NCI-H345 (cell line): ENCODE measurements at places on chromosomes 7 and 10.
A peak's percentile ranks its signal among the peaks of the same experiment; 100 is the strongest.

DNA sequence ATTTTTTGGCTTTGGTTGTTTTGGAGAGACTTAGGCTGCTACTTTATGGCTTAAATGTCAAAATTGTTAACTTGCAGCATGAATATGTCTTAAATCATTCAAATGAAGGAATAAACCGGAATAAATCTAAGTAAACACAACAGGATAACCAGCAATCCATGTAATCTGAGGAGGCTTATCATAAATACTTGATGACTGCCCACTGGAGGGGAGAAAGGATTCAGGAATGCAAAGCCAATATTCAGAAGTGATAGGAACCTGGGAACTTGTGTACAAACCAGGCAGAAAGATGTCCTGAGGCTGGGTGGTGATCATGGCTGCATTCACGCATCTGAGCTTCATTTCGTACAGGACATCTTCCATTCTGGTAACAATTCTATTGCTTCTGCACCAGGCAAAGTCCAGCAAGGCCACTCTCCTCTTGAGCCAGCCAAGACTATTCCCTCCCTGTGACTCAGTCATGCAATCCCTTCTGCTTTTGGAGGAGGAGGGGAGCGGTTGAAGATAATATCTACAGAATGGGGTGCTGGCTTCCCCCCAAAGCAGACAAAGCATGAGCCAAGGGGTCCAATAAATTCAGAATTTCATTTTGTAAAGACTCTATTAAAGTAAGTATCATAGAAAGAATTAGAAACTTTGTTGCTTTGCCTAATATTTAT, 374.5 kb downstream of the PHTF2 start:
- DNase-seq, result no peak

DNA sequence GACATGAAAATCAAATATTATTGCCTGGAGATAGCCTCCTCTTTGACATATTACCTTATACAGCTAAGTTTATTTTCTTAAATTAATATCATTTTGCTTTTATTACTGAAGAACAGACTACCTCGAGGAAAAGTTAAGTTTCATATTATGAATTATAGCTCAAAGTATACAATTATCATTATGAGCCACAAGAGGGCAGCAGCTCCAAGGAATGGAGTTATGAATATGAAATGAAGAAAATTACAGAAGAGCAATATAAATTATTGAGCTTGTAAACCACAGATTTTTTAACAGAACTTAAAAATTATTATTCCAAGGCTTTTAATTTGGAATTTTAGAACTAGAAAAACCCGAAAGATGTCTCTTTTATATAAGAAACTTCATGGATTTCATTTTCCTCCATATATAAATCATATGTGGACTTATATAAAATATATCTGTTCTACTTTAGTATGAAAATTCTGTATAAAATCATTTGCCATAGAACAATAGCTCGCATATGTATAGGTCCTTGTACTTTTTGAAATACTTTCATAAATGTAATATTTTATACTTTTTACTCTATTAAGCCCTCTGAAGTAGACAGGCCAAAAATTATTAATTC, 40.1 kb downstream of the IQUB start:
- peak; percentile 28 for DNase-seq

GRCh38 chr7:74283858-74284447, 5.3 kb upstream of the CLIP2 start:
- DNase-seq, result no peak

DNA sequence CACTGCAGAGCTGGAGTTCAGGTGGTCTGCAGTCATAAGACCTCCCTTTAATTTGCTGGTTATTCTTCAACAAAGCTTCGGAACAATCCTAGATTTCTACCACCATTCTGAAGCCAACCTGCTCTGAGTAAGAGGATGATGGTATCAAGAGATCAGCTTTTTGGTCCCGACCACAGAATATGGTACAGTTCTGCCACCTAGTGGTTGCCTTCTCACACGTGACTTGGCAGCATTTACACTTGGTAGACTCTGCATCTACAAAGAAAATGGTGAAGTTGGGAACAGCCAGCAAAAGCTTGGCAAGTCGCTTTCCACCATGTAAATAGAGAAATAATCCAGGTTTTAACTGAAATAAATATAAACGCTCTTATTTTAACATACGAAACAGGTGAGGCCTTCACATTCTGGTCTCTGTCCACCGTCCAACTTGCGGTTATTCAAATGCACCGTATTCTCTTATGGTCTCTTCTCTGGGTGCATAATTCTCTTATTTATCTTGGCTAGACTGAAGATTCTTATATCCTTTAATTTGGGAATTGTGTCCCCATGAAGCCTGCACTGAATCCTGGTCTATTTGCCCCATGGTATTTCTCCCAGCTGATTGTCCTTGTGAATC, 173.9 kb upstream of the GRM3 start:
- peak; percentile 60 for DNase-seq

GRCh38 chr10:116665541-116666125, 44.9 kb downstream of the PNLIPRP2 start:
- no peak for DNase-seq

DNA sequence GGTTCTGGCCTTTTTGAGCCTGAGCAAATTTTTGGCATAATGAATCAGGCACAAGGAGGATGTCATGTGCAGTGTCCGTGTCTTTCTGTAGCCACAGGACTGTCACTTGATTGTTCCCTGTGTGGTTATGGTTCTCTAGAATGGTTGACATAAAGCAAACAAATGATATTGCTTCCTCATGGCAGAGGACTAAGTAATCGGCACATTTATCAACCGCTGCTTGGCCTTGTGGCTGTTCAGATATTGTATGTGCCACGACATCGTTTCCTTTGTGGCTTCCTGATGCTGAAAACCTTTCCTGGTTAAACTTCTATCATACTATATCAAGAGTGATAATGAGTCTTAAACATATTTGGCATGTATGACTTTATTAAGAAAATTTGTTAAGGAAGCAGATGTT, 598.8 kb downstream of the SUGCT start:
- DNase-seq, result no peak

GRCh38 chr7:75776295-75776971, 4.4 kb upstream of the CCL26 start:
- no peak for DNase-seq

- DNase-seq, result no peak
These were observed 703.0 kb upstream of the NRP1 start for GRCh38 chr10:34037499-34037898.

GRCh38 chr7:146492017-146492416, 375.4 kb downstream of the CNTNAP2 start:
- no peak for DNase-seq

- DNase-seq, result no peak
These were observed 39.4 kb downstream of the CSGALNACT2 start for GRCh38 chr10:43177595-43177994.

DNA sequence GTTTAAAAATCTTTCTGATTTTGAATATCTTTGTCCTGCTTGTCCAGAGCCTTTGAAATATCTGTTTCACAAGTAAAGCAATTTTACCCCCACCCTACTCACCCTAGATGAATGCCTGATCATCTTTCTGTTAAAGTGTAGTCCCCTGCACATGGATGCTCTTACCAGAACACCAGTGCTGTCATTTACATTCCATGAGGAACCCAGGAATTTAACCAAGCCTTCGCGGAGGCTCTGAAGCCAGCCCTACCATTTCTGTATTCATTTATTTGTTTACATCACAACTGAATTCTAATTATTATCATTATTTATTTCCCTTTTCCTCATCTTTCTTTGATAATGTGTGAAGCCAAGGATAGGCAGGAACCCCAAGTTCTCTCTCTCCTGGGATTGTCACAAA, 167.8 kb upstream of the MYO3A start:
- no peak for DNase-seq

- DNase-seq, result no peak
These were observed 171.7 kb downstream of the LCOR start for GRCh38 chr10:97003804-97004201.
